NCI-H1930 (cell line): ENCODE measurements at places on chromosomes 2 and 18.

DNA sequence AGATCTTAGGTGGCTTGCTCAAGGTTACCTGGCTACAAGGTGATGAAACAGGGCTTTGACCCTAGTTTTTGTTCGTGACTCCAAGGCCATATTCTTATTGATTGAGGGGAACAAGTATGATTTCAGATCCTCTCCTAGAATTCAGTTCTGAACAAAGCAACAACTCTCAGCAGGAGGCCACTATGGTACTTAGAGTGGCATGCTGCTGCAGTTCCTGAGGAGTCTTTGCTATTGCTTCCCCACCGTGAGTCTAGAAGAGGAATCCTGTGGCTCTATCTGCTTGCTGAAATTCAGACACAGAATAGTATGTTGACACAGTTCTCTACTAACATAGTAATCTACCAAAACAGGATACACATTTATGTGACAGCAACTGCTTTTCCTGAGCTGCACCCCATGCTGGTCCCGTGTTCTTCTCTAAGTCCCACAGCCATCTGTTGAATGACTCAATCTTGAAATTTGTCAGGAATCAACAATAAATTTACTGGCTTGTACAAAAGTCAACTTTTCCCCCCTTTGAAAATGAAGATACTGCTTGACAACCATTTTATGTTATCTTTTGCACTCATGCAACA lies 4.1 kb downstream of the TGFBRAP1 start:
- no peak for DNase-seq

DNA sequence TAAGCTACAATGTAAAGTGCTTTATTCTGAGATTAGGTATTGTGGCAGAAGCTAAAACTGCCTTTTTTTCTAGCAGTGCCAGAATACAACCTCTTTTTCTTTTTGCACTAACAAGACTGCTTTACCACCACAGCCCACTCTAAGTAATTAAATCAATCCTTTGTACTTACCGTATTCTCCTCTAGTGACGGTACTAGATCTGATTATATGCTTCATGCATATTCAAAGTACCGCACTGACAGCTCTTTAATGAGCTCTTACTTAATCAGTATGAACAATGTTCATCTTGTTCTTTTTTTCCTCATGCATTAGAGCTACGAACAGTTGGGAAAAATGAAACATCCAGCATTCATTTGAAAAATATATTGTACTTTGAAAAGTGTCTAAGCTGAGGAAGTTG lies 16.1 kb upstream of the OTX1 start:
- DNase-seq, result no peak

DNA sequence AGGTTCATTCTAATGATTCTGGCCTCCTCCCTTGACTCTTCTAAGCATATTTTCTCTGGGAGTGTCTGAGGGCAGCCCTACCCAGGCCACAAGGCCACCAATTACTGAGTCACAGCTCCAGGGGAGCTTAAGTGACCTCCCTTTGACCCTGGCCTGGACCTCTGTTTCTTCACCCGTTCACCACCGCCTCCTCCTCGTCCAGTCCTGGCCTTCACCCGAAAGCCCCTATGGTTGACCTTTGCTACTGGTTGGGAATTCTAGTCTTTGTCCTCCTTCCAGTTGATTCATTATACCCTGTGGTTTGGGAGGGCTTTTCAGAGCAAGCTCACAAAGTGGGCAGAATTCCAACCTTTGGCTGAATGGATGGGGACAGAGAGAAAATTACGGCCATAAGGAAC lies 72.6 kb downstream of the NRP2 start:
- DNase-seq, result no peak

DNA sequence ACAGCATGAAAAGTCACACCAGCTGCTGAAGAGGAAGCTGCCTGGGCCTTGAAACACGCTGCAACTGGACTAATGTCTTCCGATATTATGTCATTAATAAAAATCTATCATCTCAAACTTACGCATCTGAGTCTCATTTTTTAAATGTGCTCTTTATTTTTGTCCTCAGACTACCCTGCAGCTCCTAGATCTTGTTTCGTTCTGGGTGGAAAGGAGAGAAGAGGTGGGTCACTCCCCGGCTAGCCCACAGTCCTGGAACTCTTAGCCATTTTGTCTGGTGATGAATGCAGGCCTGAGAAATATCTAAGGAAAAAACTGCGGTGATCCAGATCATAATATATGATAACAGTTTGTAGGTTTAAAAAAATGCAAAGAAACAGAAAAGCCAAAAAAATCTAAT lies 73.3 kb downstream of the TXNL1 start:
- no peak for DNase-seq

- DNase-seq, result no peak
Observed at GRCh38 chr2:20568501-20569463, 82.1 kb downstream of the HS1BP3 start.

GRCh38 chr2:184192649-184193048 lies 405.7 kb upstream of the ZNF804A start:
- no peak for DNase-seq

DNA sequence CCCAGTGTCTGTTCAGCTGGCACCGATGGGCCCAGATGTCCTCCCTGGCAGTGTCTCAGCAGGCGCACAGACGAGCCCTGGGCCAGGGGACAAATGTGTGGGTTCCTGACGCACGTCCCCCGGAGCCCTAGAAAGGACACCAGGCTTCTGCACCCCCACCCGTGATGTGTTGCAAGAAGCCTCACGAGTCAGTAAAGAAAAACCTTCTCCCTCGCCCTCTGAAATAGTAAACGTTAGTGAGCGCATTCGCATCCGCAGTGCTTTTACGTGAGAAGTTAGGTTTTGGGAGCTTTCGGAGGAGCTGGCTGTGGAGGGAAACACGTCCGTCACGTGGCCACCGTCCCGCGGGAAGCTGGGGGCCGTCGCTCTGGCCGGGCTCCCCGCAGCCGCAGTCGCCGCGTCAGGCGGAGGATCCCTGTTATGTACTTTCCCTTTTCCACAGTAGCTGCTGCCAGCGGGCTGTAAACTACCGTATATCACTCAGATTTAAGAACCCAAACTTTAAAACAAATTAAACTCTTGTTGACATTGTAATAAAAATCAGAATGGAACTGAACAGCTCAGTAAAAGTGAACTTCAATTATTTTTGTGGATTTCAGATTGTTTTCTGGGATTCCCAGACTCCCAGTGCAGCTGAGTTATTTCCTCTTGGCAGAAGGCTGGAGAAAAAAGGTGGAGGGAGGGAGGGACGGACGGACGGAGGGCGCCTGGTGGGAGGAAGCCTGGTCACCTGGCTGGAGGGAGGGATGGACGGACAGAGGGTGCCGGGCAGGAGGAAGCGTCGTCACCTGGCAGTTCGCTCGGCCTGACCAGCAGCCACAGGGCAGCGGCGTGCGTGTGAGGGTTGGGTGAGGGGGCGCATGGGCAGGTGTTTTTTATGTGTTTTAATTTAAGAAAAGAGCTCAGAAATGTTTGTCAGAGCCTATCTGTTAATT lies 112.1 kb downstream of the NFATC1 start:
- DNase-seq, result no peak

GRCh38 chr2:224165901-224166319 lies 126.8 kb upstream of the SERPINE2 start:
- DNase-seq, result no peak

- no peak for DNase-seq
Observed at GRCh38 chr2:47868611-47869352, 37.5 kb downstream of the FBXO11 start.
